Stimulated activated CD8-positive, alpha-beta memory T cell treated with anti-CD3 and anti-CD28 coated beads, Interleukin-2, amount 100 ng/mL, for 1 hour (primary cell): ENCODE measurements at places on chromosomes 11 and 22.

DNA sequence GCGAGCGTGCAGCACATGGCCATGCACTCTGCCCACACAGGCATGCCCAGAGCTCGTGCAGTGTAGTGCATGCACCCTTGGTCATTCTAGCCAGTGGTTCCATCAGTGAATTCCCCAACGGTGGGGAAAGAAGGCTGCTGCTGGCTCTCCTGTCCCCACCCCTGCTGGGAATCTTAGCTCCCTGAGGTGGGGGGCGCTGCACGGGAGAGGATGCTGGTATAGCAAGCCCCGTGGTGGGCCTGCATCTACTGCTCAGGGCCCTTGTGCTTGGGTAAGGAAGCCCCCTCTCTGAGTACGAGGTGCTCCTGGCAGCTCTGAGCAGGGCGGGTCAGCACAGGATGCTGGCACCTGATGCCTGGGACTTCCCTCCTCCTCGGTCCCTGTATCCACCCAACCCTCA, 18.5 kb upstream of the BAIAP2L2 start:
- DNase-seq = no peak

- no peak for DNase-seq
Measured at GRCh38 chr11:120343429-120343828, 7.2 kb downstream of the ARHGEF12 start.

GRCh38 chr11:60836866-60837515, 4.9 kb upstream of the CCDC86 start:
- no peak for DNase-seq

- DNase-seq = no peak
Measured at GRCh38 chr11:46249103-46249937, 28.1 kb upstream of the CREB3L1 start.

GRCh38 chr22:41863472-41863871, 30.6 kb downstream of the SREBF2 start:
- DNase-seq = no peak

- no peak for DNase-seq
Measured at GRCh38 chr11:7019500-7020182, 505 bp downstream of the ZNF214 start.

GRCh38 chr22:19974935-19975706, 33.5 kb upstream of the TXNRD2 start:
- no peak for DNase-seq

DNA sequence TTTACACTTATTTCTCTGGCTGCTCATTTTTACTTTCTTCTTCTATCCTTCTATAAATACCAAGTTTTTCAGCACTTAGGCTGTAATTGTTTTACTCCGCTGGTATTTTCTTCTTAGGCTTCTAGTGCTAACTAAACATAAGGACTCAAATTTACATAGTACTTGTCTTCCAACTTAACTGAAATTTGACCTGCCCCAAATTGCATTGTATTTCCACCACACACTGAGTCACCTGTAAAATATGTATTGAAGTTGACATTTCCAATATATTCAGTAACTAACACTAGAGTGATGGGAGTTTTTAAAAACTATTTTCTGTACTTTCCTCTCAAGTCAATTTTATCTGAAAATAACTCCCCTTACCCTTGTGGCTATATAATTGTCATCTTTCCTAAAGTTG, 1794.1 kb upstream of the RAG2 start:
- DNase-seq = no peak

DNA sequence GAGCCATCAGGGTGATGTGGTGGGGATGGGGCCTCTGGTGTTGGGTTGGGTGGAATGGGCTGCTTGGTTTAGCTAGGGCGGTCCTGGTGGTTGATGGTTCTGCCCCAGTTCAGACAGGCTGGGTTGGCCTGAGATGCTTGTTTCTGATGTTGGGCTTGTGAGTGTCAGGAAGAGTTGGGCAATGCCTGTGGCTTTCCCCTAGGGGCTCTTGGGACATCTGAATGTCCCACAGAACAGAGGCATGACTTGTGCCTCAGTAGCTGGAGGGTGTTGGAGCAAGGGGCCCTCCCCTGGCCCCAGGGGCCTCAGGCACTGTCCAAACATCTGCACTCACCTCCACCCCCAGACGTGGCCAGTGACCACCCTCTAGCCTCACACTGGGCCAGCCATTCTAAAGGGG, 14.0 kb upstream of the CTSD start:
- DNase-seq = no peak

DNA sequence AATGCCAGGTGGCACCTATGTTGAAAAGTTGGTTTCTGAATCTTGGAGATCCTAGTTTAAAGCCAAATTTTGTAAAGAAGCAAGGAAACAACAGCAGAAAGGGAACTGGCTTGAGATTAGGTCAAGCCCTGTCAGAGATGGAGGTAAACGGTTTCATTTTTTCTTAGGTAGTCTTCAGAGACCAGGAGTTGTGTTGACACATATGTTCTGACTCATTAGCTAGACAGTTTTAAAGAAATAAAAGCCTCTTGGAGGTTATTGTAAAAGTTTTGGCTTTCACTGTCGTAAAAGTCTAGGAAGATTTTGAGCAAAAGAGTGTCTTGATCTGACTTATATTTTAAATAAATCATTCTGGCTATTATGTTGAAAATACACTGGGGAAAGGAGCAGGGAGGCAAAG, 151.5 kb upstream of the CTSC start:
- DNase-seq = no peak

DNA sequence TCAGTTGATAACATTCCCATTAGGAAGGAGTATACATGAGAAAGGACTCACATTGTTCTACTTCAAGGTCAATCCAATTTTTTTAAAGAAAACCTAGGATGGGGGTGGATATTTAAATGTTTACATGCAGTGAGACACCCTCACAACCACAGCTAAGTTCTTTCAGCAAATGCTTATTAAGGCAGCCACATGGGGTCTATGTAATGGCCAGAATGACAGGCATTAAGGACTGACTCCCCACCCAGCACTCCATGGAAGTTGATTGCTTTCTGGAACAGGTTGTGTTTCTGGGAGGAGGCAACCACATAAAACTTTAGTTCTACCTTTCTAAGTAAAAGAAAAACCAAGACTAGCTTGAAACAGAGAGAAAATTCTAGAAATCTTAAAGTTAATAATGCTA, 662.0 kb upstream of the CCDC90B start:
- no peak for DNase-seq

DNA sequence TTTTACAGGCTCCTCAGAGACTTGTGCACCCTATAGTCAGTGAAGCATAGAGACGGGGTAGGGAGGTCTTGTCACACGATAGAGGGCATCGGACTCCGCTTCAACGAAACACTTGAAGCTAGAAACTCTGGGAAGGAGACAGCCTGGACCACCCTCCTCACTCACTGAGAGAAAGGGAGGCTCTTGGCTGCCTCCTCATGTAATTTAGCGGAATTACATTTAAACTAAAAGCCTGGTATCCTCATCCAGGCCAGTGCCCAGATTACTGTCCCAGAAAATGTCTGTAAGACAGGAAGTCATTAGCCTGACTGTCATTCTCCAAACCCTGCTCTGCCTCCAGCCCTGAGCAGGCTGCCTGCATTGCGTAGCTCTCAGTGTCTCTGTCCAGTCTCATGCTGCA, 36.0 kb downstream of the TTLL1 start:
- no peak for DNase-seq

DNA sequence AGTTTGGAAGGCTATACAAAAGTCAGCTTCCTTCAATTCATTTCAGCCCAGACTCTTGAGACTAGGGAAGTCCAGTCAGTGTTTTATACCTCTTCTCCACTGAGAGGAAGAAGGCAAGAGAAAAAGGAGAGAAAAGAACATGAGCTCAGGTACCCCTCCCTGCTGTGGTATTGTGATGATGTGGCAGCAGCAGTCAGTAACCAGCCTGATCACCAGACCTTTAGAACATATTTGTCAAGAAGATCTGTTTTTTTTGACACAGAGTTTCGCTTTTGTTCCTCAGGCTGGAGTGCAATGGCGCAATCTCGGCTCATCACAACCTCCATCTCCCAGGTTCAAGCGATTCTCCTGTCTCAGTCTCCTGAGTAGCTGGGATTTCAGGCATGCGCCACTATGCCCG, 21.2 kb upstream of the RPS13 start:
- no peak for DNase-seq

- no peak for DNase-seq
Measured at GRCh38 chr11:25350899-25351803, 854.3 kb downstream of the LUZP2 start.

GRCh38 chr11:98589967-98590366, 430.8 kb upstream of the CNTN5 start:
- DNase-seq = no peak

DNA sequence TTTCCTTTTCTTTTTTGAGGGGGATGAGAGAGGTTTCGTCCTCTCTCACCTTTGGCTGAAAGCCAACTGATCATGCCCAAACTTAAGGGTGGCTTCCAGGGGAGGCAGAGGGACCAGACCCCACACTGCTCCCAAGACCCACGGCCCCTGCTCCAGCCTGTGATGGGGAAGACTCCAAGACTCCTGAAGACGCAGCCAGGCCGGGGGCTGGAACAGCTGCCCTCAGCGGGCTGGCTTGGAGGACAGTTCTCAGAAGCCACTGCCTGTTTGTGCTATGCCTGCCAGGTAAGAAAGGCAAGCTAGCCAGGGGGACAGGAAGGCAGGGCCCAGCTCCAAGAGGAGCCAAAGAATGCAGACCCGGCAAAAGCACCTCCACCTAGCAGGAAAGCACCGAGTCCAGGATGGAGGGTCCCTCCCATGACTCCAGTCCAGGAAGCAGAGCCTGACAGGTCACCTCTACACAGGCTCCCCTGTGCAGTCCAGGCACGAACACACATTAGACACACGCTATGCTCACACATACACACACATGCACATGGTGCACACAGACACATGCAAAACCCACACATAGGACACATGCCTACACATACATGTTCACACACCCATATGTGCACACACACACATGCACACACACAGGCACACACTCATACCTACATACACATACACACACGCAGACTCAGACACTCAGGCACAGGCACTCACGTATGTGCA, 31.3 kb downstream of the GNB1L start:
- no peak for DNase-seq

DNA sequence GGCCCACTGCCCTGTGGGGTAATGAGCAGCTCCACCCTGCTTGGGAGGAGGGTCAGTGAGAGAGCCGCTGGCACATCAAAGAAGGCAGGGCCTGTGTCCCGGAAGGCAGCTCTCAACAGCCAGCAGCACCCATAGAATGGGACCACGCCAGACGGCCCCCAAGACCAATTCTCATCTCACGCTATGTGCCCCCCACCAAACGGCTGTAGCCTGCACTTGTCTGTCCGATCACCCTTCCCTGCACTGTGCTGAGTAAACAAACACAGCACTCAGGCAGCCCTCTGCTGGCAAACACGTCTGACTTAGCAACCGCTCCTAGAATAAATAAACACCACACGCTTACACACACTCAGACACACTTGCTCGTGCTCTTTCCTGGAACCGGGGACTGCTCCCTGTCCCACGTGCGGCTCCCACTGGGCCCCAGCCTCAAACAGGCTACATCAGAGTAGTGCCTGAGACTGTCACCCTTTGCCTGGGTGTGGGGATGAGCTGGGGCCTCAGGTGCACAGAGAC, 53.2 kb upstream of the CDON start:
- no peak for DNase-seq

DNA sequence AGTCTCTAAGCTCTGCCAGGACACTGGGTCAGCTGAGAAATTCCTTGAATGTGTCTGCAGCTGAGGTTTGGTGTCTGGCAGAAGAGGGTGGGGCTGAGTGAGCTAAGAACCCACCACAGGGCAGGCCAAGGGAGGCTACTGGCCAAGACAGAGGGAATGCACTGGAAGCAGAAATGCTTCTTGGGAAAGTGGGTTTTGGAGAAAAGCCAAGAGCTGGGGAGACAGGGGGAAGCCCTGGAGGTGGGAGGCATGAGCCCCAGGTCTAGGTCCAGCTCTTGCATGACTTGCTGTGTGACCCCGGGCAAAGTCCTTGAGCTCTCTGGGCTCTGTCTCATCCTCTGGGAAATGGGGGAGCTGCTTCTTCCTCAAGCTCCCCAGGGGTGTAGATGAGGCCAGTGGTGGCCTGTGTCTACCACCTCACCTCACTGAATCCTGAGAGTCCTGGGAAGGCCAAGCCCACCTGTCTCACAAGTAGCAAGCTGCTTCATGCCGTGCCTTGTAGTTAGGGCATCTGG, 2.3 kb downstream of the MMP11 start:
- no peak for DNase-seq

GRCh38 chr11:11171854-11172253, 181.2 kb downstream of the CSNK2A3 start:
- DNase-seq = no peak

DNA sequence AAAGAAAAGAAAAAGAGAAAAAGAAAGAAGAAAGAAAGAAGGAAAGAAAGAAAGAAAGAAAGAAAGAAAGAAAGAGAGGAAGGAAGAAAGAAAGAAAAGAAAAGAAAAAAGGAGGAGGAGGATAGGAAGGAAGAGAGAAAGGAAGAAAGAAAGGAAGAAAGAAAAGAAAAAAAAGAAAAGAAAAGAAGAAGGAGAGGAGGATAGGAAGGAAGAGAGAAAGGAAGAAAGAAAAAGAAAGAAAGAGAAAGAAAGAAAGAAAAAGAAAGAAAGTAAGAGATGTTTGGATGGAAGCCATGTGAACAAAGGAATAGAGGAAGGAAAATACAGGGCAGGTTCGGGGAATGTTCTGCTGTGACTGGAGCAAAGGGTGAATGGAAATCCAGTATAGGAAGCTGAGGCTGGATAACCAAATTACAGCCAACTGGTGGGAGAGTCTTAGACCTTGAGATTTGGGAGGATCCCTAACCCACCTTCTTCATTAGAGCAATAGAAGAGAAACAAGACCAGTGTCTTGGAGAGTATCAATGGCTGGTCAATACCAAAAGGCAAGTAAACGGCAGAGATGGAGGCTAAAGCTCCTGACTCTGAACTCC, 94.9 kb downstream of the RASSF10 start:
- no peak for DNase-seq

DNA sequence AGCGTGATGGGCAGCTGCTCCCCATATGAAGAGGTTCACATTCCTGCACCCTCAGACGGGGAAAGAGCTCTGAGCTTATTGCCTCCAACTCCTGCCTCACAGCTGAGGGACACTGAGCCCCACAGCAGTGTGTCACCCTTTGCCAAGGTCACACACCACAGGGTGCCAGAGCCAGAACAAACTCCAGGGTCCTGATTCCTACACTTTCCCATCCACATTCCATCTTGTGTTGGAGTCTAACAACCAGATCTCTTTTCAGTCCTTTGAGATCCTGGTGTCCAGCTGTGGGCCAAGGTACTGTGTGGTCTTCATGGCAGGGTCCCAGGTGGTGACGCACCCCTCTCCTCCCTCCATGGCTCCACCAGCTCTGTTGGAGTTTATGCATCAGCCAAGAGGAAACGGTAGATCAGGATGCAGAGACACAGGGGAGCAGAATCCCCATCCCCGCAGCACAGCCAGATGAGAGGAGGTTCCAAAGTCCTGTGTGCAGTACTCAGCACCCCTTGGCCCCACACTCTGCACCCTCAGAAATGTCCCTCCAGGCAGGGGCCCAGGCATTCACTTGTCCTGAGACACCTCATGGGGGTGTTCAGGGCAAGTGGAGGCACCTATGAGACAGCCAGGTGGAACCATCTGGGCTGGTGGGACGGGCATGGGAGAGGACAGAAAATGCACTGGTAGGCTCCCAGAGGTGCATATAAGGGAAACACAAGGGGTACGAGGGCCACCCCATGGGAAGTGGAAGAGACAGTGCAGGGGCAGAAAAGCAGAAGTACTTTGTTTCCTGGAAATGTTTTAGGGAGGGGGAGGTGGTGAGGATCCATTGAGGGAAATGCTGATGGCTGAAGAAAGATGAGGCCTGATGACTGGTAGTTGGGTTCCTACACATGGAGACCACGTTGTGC, 32.6 kb upstream of the GNAZ start:
- no peak for DNase-seq

- DNase-seq = no peak
Measured at GRCh38 chr11:113084297-113084696, 123.1 kb downstream of the NCAM1 start.
